ENCODE measurements at places on chromosomes 1 and 21.

- no peak for DNase-seq
These were observed 103.8 kb downstream of the PCBP3 start for GRCh38 chr21:45747233-45747766.

DNA sequence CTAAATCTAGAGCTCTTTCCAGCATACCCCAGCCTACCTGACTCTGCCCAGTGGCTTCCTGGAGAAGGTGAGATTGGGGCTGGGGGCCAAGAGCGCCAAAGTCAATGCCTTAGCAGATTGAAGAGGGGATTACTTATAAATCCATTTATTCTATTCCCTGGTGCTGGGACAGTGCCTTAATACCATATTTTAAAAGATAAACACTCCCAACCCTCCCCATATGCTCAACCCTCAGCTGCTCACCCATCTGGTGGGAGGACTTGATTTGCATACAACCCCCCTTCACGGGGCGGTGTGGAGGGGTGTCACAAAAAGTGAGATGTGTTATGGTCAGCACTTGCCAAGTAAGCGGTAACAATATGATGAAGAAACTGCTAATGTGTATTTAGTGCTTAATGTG is 3.2 kb upstream of the DISP3 start:
- DNase-seq = no peak

DNA sequence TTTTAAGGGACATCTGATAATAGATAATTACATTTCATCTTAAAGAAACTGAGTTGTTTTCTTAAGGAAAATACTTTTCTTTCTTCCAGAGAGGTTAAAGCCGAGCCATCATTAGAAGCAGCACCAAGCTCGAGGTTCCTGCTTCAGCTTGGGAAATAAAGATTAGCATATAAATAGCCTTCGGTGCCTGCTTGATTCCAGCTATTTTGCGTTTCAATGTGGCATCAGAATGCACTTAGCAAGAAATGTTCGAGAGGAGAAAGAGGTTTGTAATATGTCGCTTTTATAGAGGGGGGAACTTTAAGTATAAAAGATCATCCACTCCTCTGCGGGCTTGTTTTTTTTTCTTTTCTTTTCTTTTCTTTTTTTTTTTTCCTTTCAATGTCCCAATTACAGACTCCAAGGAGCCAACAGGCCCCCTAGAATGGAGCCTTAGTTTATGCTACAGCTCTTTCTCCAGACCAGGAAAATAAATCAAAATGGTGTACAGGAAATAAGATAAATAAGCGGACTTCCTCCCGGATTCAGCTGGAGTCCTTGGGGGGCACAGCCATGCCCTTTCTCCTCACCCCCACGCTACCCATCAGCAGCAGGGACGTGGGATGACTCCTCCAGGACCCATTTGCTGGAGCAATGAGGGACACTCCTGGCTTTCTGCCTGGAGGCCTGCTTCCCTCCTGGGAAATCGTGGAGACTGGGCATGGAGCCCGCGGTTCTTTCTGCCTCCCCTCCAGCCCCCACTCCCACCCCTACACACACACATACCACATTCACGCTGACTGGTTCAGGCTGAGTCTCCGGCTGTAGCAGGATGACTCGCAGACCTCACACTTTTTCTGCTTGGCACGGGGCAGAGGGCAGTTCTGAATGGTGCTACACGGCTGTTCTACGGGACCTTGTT is 131.6 kb downstream of the RRAGC start:
- DNase-seq = peak; percentile 72

- no peak for DNase-seq
These were observed 60.4 kb downstream of the DESI2 start for GRCh38 chr1:244713332-244713731.

DNA sequence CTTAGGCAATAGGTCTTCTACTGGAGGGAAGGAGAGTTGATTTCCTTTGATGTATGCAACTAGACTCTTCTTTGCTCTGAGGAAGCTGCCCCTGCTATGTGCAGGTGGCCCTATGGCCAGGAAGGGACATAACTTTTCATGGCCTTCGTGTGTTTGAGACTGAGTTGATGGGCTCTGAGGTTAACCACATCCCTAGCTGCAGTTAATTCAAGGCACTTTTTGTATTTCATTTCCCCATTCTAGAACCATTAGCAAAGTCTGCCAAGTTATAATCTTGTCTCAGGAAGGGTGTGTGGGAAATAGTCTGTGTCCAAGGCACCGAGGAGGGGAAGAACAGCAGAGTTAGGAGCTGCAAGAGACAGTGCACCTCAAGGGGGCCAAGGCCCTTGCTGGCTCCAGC is 2.5 kb downstream of the FCRL4 start:
- DNase-seq = no peak

Data from astrocyte of the spinal cord (primary cell).